ENCODE measurements at places on chromosomes 5 and 9.
A peak's percentile ranks its signal among the peaks of the same experiment; 100 is the strongest.

DNA sequence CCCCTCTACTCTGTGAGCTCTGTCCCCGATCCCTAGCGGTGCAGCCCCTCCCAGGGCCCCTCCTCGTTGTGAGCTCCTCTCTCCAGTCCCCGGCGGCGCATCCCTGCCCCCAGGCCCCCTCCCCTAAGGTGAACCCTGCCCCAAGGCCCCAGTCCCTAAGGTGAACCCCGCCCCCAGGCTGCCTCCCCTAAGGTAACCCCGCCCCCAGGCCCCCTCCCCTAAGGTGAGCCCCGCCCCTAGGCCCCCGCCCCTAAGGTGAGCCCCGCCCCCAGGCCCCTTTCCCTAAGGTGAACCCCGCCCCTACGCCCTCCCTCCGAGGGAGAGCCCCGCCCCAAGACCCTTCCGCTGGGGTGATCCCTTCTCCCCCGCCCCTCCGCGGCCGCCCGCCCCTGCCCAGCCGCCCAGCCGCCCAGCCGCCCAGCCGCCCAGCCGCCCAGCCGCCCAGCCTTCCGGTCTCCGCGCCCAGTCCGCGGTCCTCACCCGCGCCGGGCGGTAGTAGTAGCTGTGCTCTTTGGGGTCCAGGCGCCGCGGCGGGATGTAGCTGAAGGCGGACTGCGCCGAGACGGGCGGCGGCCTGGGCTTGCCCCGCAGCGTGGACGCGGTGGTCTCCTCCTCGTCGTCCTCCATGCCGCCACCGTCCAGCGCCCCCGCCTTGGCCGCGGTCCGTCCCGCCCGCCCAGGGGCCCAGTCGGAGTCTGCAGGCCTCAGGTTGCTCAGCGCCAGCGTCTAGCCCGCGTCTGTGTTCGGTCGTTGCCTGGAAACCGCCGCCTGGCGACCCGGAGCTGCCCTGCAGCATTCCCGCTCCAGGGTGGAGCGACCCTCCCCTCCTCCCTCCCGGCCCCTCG is at the start of gene CFAP90:
Gene CFAP90 (minus strand): TSS at position 739 of the 845 bp plus-strand sequence. CDS start 112 bp downstream, at position 627.
- peak; percentile 88 for DNase-seq

GRCh38 chr5:157172403-157172802 is 6.3 kb upstream of the GARIN3 start:
- DNase-seq = no peak

- no peak for DNase-seq
These were observed 25.4 kb downstream of the BOD1 start for GRCh38 chr5:173591056-173591514.

DNA sequence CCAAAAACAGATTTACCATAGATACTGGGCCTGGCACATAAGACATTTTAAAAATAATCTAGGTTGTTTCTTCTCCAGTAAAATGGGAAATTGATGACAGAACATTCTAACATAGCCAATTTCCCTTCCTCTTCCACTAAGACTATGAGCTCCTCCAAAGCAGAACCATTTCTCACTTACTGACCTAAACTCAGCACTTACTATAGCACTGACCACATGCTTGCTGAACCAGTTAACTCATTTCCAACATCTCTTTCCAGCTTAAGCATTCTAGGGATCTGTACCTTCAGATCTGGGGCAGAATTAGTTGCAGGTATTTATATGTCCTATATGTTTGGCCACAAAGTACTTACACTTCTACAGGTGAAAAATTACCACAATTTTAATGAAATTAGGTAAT is 58.9 kb downstream of the TTC39B start:
- DNase-seq = no peak

DNA sequence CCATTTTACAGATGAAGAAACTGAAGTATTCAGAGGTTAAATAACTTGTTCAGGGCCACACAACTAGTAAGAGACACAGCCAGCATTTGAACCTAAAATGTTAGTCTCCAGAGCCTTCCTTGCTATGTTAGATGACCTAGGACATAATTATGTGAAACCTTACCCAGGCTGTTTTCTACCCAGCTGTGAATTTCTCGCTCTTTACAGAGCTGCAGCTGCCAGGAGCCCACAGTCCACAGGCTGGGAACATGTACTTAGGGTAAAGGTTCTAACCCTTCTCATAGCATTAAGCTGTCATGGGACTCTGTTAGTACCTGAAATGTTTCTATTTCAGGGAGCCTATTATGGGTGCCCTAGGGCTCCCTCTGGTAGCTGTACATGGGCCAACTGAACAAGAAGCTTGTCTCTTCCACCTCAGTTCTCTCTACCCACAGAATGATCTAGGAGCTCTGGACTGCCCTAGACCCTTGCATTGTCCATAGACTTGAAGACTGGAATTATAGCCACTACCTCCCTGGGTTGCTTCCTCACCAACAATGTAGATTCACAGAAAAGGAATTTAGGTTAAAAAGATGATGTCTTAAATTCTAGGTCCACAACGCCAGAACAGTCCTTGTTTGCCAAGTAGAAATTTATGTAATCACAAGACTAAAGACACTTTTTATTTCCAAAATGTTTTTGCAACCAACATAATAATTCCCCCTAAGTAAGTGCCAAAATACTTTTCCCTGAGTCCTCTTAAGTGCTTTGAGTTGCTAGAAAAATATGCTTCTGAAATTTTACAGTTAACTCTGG is 262.9 kb downstream of the PIK3R1 start:
- no peak for DNase-seq

- no peak for DNase-seq
These were observed 27.4 kb upstream of the KIF12 start for GRCh38 chr9:114126247-114127060.

GRCh38 chr5:22591461-22591860 is 261.7 kb downstream of the CDH12 start:
- no peak for DNase-seq

GRCh38 chr5:175872287-175873087 is 1.1 kb downstream of the CPLX2 start:
- no peak for DNase-seq

DNA sequence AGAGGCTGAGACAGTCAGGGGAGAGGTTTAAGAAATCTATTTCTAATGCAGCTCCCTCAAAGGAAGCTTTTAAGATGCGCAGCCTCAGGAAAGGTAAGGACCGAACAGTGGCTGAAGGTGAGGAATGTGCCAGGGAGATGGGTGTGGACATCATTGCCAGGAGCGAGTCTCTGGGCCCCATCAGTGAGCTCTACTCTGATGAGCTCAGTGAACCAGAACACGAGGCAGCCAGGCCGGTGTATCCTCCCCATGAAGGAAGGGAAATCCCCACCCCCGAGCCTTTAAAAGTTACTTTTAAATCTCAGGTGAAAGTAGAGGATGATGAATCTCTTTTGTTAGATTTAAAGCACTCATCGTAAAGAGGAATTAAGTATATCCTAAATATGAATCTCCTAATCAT is 8.2 kb downstream of the CAVIN4 start:
- no peak for DNase-seq

- no peak for DNase-seq
These were observed 233.1 kb upstream of the IRX1 start for GRCh38 chr5:3362606-3362910.

DNA sequence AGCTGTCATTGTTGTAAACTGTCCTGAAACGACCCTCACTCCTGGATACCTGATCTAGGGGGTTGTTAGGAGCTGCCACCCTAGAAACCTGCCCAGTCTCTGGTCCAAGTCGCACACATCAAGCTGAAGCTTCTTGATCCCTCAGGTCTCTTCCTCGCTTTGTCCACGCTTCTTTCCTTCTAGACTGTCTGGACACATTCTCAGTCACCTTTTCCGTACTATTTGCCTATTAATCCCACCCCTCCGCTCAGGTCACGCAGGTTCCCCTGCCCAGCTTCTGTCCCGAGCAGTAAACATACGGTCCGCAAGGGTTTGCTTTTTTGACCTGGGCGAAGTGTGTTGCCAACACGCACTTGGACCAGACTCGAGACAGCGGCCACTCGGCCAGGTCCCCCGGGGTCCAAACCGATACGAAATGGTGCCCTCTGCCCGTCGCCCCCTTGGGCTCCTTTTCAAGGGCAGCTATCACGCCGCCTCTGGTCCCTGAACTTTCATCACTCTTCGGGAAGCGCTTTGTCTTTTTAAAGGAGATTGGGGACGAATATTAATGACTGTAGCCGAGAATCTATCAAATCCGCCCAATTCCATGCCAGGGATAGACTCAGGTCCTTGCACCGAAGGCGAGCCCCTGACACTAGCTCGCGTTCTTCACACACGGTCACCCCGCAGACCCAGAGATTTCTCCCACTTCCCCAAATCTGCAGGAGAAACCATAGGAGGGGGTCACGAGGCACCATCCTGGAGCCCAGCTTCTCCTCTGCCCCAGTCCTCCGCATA is 814 bp downstream of the PLCXD3 start:
- no peak for DNase-seq

DNA sequence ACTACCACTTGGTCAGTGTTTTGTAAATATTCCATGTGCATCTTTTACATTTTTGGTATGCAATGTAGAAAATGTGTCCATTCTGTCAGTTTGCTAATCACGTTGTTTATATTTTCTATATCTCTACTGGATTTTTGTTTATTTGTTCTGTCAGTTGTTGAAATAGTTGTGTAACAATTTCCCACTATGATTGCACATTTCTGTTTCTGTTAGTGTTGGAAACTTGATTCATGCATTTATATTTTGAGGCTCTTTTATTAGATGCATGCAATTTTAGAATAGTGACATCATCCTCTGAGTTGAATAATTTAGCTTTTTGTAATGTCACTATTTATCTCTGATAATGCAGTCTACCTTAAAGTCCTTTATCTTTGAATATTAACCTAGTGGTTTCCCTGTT is 25.8 kb upstream of the LECT2 start:
- no peak for DNase-seq

GRCh38 chr9:115341426-115341825 is 223.5 kb upstream of the TNC start:
- no peak for DNase-seq

DNA sequence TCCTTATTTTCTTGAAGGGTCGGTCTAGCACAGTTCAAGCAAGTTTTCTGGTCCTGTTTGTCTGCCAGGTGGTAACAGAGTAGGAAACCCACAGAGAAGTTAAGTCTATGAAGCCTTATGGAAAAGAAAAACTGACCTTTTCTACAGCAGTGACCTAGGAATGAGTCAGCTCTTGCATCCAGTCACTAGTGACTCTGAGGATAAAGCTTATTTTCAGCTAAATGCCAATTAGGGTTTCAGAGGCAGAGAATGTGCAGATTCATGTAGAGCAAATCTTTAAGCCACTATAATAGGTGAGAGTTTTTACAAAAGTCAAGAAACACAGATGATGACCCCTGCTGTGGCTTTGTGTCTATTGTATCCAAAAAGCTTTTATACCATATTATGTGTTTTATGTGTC is 100.7 kb downstream of the CWC27 start:
- no peak for DNase-seq

DNA sequence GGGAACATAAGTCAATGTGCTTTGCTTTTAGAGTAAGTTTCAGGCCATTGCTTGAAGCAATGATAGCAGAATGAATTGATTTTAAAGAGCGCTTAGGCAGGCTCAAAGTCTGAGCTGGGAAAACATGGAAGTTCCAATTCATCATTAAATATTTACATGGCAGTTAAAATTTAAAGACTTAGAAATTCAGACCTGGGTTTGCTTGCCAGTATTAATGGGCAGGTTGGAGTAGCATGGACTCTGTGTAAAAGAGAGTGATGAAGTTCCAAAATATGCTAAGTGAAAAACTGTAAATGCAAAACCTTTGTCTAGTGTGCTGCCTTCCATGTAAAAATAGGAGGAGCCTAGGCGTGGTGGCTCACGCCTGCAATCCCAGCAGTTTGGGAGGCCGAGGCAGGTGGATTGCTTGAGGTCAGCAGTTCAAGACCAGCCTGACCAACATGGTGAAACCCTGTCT is 48.3 kb upstream of the PIK3R1 start:
- DNase-seq = no peak

- no peak for DNase-seq
These were observed 80.0 kb upstream of the PTGER4 start for GRCh38 chr5:40599676-40600075.

GRCh38 chr5:76383126-76383832 is 19.8 kb upstream of the IQGAP2 start:
- no peak for DNase-seq

- no peak for DNase-seq
These were observed 111.0 kb downstream of the COL5A1 start for GRCh38 chr9:134752471-134753168.

GRCh38 chr5:95649274-95649673 is 2.7 kb downstream of the RFESD start:
- DNase-seq = no peak

- no peak for DNase-seq
These were observed 966 bp downstream of the SNX2 start for GRCh38 chr5:122775550-122776542.

DNA sequence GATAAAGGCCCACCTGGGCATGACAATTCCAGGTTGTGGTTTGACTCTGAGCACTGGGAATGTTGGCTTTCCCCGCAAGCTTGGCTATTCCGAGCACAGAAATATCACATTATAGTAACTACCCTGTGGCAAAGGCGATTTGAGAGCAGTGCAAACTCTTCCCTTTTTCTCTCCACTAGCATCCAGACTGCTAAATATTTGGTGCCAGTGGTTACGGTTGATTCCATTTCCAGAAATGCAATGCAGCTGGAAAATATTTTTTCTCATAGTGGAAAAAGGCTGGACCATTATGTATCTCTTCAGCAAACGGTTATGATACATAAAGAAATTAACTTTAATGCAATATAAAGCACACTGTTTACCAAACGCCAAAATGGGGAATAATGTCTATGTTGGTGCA is 158.0 kb downstream of the ENC1 start:
- no peak for DNase-seq

DNA sequence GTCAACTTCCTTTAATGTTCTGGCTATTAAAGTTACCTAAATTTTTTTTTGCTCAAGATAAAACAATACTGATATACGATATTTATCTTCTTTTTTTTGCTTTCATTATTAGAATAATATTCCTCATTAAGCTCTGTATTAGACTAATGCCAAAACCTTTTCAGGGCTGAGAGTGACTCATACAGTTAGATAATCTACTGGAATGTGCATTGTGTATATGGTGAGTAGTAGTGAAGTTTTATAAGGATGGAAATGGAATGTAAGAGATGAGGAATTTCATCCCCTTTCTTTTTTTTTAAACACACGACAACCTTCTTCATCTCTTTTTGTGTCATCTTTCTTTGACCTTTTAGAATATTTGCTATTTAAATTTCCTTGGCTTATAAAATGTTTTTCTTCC is 268.6 kb downstream of the ISL1 start:
- DNase-seq = no peak

GRCh38 chr5:127649018-127649439 is at the start of gene CTXN3:
CTXN3 (plus strand) TSS chr5:127649082; CDS start chr5:127657522, 8,440 bp downstream.
- no peak for DNase-seq

- DNase-seq = no peak
These were observed 75.9 kb upstream of the SLC25A51 start for GRCh38 chr9:37979844-37980243.

Measured in NCI-H1930 (cell line).